Activated naive CD8-positive, alpha-beta T cell treated with anti-CD3 and anti-CD28 coated beads, Interleukin-2, amount 10 ng/mL, durations not matched to agents 7 days and 5 days (primary cell): ENCODE measurements at places on chromosomes 4 and X. TPM values are rescaled to one million over a fixed set of nuclear protein-coding genes. Genes with fewer than 3 reads are reported as not detected.

- DNase-seq = peak; percentile 25
Observed at GRCh38 chr4:171812665-171813525, at the start of gene GALNTL6. Gene GALNTL6 (plus strand): TSS chr4:171813404.

DNA sequence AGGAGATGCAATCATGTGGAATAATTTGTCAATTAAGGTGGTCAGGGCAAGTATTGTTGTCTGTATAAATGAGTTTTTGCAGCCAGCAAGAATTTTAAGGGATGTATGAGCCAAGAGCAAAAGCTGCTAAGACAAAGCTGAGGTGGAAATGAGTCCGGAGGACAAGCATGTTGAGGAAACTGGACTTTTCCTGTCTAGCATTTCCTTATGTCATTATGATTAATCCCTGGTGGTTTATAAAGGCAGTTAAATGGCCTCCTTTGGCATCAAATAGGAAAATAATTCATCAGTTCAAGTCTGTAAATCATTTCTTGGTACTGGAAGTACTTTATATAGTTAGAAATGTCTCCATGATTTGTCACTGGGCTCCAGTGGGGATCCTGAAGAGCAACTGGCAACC is 61.6 kb upstream of the TEX13A start:
- no peak for DNase-seq

CXCL3 gene
- not detected for total RNA-seq

- no peak for DNase-seq
Observed at GRCh38 chr4:53127365-53127764, 238.5 kb downstream of the SCFD2 start.

DNA sequence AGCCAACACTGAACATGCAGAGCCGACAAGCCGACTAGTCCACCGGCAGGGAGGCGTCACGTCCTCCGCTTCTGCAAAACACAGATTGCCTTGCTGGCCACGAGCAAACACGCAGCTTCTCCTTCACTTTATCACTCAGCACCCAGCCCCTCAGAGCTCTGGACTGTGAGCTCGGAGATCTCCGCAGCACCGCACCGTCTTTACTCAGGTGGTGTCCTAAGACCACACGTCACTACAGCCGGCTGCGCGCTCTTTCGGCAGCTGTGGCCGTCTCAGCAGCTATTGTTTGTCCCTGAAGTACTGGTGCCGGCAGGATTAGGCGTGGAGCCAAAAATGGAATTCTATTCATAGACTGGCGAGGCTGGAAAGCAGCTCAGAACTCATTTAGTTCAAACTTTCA is 72.0 kb downstream of the FAT1 start:
- DNase-seq = no peak
